ENCODE measurements at places on chromosomes 6 and 20.

- DNase-seq = no peak
Measured at GRCh38 chr6:157597461-157598312, 216.7 kb downstream of the ZDHHC14 start.

GRCh38 chr6:157966589-157966977, 15.1 kb upstream of the SYNJ2 start:
- DNase-seq = no peak

DNA sequence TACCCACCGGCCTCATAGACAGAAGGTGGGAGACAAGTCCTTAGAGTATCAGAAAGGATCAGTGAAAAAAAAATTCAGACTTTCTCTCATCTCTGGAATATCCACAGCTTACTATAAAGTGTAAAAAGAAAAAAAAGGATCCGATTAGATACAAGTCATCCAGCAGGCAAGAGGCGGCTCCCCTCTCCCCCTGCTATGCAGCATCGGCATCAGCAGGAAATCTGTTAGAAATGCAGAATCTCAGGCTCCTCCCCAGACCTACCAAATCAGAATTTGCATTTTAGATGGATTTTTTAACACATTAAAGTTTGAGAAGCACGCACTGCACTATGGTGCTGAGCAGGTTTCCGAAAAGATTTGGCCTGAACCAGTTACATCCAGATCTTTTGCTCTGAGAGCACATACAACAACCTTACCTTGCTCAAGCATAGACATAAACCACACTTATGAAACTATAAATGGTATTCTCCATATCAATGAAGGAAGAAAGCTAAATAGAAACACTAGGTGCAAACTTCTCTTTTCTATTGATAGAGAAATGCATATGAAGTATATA, 117.0 kb upstream of the POU3F2 start:
- DNase-seq = no peak

- no peak for DNase-seq
Measured at GRCh38 chr6:164882236-164882635, 427.2 kb downstream of the C6orf118 start.

DNA sequence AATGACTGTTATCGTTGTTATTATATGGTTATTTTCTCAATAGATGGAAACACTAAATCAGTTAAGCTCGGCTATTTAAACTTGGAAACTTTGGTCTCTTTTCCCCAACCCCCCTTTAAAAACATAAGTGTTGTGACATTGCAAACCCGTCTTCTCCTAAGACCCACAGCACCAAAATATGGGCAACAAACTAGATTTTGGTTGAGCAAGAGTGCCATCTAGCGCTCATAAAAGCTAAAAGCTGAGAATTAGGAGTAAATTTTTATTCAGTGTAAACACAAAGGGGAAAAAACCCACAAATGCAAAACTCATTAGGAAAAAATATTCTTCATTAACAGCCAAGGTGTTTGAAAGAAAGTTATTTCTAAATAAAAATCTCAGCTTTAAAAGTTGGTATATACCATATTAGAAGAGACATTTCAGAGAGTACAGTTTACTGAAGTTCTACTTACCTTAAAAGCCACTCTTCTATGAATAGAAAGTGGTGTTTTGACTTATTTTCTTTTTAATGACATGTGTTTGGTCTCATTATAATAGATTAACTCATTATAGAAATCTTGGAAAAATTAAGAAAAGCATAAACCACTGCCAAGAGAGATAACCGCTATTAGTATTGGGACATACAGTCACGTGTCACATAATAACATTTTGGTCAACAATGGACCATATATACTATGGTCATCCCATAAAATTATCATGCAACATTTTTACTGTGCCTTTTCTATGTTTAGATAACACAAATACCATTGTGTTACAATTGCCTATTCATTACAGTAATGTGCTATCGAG, 21.1 kb downstream of the SESN1 start:
- peak; percentile 17 for DNase-seq

- no peak for DNase-seq
Measured at GRCh38 chr6:135181333-135182070, 394 bp downstream of the MYB start.

DNA sequence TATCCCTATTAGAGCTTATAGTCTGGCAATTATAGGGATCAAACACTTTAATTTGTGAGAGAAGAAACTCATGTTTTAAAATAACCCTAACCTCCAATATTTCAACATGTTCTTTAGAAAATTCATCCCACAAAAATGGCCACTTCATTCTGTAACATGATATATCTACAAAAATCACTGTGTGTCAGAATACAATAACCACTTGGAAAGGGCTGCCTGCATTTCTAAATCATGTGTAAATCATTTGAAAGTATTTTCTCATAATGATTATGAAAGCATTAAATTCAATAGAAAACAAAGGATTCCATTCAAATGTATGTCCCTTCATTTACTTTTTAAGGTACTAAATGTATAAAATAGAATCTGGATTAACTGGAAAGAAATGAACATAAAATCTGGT, 101.4 kb upstream of the NHSL1 start:
- DNase-seq = no peak

DNA sequence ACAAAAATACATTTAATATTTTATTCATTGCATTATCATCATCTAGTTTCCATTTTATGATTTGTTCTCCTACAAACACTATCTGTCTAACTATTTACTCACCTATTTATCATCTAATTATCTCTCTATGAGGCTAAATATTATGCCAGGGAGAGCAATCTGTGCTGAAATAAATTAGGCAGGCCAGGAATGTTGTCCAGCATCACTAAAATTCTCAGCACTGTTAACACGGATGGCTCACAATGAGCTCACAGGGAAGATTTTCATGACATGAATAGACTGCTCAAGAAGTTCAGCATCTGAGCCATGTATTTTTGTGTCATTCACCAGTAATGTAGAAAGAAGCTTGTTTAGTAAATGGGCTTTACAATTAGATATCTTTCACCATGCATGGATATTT, 1277.2 kb downstream of the GRIK2 start:
- no peak for DNase-seq

DNA sequence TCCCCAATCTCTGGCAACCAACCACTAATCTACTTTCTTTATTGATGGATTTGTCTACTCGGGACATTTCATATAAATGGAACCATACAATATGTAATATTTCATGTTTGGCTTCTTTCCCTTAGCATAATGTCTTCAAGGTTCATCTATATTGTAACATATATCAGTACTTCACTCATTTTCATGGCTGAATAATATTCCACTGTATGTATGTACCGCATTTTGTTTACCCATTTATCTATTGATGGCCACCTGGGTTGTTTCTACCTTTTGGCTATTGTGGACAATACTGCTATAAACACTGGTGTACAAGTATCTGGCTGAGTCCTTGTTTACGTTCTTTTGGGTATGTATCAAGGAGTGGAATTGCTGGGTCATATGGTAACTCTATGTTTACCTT, 48.4 kb downstream of the PANK2 start:
- DNase-seq = no peak

DNA sequence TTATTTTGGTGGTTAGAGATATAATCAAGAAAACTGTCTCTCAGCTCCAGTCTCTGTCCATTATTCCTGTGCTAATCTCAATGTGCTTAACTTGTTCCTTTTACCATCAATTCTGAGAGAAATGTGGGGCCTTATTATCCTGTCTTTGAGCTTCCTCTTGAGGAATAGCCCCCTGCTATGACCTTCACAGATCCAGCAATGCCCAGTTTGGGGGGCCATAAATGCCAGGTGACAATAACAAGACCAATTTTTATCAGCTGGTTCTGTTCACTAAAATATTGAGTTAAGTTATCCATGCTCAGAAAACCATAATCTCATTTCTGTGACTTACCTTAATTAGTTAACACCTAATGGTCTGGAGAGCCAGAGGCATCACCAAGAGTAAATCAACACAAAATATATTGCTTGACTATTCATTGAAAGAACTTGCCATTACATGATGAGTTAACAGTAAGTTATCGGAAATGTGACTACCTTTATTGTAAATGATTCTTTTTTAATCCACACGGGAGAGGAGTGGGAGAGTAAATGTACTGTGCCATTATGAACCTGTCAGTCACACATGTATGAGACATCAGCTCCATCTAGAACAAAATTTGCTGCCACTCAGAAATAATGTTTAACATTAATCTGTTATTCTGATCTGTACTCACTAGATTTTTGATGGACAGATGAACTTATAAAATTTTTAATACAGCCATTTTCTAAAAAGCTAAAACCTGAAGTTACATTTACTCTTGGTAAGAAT, 149.7 kb downstream of the ID4 start:
- no peak for DNase-seq

DNA sequence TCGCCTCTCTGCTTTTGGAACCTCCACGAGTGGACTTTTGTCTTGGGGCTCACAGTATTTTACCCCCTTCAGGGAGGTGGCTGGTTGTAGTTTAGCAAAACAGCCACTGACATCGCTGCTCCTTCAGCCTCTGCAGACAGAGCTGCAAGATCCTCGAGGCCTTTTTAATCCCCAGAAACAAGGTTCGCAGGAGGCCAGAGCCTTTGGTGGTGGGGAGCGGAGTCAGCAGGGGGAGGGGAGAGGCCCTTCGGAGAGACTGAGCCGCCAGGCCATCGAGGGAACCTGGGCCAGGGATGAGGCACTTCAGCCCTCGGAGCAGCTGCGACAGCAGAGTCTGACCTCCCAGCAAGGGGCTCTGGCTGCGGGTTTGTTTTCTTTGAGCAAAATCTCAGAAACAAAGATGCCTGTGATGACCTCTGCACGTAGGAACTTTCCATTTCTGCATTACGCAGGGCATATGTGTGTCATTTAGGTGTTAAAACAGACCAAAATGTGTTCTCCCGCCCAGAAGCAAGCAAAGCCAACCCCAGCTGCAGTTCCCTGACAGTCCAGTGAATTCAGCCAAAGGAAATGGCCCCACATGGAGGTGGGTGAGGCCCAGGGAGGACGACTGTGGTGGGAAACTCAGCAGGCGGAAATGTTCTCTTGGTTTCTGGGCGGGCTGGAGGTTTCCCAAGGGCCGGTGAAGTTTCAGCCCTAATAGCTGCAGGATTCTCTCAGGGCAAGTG, 171.2 kb upstream of the SULF2 start:
- no peak for DNase-seq

DNA sequence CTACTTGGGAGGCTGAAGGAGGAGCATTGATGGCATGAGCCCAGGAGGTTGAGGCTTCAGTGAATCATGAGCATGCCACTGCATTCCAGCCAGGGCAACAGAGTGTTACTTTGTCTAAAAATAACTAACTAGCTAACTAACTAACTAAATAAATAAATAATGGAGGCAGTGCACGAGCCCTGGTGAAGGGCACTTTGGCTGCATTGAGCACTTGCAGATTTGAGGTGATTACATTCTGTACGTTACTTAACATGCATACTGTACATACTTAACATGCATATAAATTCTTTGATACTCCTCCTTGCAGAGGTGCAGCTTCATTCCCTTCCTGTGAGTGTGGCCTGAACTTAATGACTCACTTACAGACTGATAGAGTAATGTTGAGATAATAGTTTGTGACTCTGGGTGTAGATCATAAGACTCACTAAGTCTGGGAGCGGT, 10.7 kb downstream of the HLA-A start:
- DNase-seq = no peak

GRCh38 chr6:53109612-53110011, 39.0 kb downstream of the GCM1 start:
- DNase-seq = no peak

- DNase-seq = no peak
Measured at GRCh38 chr6:101722471-101722870, 329.0 kb downstream of the GRIK2 start.

DNA sequence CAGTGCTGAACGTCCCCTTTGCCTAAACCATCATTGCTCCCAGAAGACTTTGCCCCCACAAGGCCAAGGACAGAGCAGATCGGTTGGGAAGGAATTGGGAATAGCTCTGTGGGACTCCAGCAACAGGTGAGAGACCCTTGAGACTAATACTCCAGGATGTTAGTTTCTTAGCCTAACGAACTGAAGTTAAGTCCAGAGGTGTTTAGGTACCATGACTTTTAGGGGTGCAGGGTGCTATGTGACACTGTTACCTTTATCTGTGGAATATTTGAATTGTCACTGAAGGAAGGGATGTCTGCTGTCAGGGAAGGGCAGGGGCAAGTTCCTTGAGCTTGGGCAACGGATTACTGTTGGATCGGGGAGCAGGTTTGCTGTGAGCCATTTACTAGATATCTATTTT, 1.9 kb downstream of the BLCAP start:
- DNase-seq = no peak

- DNase-seq = no peak
Measured at GRCh38 chr6:317448-318144, 25.3 kb downstream of the DUSP22 start.

DNA sequence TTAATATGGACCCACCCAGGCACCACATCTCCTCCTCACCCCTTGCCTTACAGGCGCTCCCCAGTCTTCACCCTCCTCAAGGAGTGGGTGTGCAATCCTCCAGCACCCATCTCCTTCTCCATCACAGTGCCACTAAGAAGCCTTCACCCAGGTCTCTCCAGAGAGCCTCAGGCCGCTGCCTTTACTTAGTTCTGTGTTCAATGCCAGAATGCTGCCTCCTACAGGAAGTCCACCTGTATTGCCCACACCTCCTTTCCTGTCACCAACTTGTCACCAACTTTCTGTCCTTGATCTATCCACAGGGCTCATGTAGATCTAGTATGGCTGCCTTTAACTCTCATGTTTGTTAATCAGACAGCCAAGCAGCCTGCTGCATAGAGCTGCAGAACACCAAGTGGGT, 586 bp upstream of the LST1 start:
- DNase-seq = no peak

DNA sequence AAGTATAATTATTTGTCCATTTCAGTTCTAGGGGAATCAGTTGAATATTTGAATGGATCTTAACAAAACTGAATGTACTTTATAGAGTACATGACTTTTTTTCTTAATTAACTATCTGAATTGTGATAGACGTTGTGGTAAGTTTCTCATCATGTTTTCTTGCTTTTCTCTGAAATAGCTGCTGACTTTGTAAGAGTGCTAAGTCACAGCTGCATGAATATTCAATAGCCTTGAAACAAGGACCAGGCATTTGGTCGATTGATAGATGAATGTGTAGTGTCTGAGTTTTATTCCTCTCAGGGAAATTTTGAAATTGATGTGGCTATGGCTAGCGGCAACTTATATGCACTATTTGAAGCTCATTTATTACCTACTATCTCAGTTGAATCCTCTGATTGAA, 56.0 kb downstream of the ADGRB3 start:
- DNase-seq = no peak
